ENCODE measurements at places on chromosomes 6 and 20. TPM values are rescaled to one million over a fixed set of nuclear protein-coding genes. Genes with fewer than 3 reads are reported as not detected.

TPX2 gene
- polyA plus RNA-seq = 1.1 TPM

MYB gene
- 1.3 TPM for polyA plus RNA-seq

RPL7L1 gene
- 95.0 TPM for polyA plus RNA-seq

C20orf204 gene
- polyA plus RNA-seq = 0.40 TPM

WFDC5 gene
- polyA plus RNA-seq = not detected

FAM229B gene
- polyA plus RNA-seq = 5.5 TPM

MCUR1 gene
- 8.4 TPM for polyA plus RNA-seq

ARFGAP1 gene
- polyA plus RNA-seq = 22.7 TPM

MYLK4 gene
- 0.24 TPM for polyA plus RNA-seq

DNA sequence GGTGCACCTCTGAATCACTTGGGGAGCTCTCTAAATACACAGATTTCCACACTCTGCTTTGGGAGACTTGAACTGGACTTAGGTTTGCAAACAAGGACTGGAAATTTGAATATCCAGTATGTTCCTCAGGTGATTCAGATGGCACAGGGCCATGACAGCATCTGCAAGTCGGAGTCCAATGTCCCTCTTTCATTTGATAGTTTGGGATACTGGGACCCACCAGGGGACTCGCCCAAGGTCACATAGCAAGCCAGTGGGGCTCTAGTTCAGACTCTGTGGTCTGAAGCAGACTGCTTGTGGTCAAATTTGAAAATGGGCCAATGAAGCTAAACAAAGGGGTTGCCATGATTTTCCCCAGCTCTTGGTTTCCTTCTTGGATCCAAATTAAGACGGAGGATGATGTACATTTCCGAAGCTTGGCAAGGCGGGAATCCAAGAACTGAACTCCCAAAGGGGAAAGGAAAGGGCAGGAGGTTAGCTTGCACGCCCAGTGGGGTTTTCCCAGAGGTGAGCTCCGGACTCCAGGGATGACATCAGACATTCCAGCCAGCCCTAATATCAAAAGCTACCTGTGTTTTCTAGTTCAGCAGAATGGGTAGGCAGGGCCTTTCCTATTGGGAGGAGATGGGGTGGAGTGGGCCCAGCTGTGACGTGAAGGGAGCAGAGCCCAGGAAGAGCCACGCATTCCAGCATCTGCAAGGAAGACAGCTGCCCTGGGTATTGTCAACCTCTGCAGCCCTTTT, 3.4 kb upstream of the SYS1 start:
- no peak overlapping the region for H3K4me3 ChIP-seq
- no peaks in the 10 kb centered on the region for H3K36me3 ChIP-seq
- no peak for DNase-seq
- peaks cover 12% of the 10 kb centered on the region for H3K4me1 ChIP-seq
- H3K27me3 ChIP-seq = no peaks in the 10 kb centered on the region

DNA sequence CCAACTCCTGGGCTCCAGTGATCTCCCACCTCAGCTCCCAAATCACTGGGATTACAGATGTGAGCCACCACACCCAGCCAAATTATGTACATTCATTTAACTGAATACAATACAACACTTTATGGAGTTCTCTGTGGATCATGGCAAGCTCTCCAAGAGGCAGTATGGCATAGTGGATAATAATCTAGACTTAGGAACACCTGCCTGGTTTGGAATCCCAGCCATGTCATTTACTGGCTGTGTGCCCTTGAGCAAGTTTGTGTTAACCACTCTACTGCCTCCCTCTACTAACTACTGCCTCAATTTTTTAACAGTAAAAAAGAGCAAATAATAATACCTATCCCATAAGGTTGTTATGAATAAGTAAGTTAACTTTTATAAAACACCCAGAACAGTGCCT, 1.9 kb upstream of the ETV7 start:
- H3K27ac ChIP-seq = no peak overlapping the region
- H3K4me1 ChIP-seq = peaks cover 15% of the 10 kb centered on the region
- no peak overlapping the region for H3K4me3 ChIP-seq

DNA sequence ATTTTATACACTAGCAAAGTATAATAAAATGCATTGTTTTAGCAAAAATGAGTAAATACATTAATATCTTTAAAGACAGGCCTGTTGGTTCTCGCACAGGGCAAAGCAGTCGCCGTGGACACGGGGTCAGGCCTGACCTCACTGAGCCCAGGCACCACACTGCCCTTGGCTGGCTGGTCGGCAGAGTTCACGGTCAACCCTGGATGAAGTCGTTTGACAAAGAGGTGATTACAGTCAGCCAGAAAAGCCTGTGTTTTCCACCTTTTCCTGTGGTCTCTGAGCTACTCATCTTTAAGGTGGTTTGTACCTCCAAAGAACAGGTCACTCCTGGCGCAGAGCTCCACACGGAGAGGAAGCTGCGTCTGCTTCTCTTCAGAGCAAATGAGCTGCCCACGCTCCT, 191.5 kb downstream of the DLL1 start:
- no peak overlapping the region for H3K27ac ChIP-seq
- no peak for DNase-seq
- H3K4me3 ChIP-seq = no peak overlapping the region
- H3K36me3 ChIP-seq = no peaks in the 10 kb centered on the region

DNA sequence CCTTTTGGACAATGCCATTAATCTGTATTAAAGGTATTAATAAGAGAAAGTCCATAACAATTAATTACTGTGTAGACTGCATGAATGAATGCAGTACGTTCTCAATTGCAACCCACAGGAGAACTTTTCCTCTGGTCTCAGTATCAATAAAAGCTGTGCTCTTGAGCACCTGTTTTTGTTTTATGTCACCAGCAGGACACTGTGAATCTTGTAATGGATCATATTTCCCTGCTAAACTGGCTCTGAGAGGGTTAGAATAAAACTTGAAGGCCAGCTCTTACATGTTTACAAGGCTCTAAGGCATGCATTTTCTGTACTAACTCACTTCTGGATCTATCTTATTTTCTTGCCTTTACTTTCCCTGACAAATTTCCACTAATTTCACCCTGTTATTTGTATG, 214.3 kb upstream of the PLN start:
- no peaks in the 10 kb centered on the region for H3K36me3 ChIP-seq
- H3K27me3 ChIP-seq = no peaks in the 10 kb centered on the region
- no peaks in the 10 kb centered on the region for H3K4me1 ChIP-seq
- H3K4me3 ChIP-seq = no peak overlapping the region
- DNase-seq = no peak

DNA sequence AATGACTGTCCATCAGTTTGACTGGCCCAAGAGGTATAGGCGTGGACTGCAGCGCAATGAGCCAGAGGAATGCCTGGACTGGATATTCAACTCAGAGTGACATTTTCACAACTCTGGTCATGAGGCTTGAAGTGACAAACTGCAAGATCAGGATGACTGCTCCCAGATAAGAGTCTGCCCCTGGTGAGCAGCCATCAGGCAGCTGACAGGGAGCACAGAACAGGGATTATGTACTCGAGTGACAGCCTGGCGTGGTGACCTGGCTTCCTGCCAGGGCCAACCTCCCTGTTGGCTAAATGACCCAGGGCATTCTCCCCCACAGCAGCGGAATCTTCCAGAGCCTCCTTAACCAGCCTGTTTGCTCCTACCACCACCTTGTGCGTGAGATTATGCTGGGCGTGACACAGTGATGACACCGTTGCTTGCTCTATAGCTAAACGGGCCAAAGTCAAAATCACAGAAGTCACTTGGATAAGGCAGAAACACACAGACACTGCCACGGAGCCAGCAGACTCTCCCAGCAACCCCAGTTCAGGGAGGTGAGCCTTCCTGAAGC, 209.1 kb upstream of the JARID2 start:
- DNase-seq = no peak
- no peaks in the 10 kb centered on the region for H3K27me3 ChIP-seq
- H3K4me3 ChIP-seq = no peak overlapping the region
- no peak overlapping the region for H3K27ac ChIP-seq

DNA sequence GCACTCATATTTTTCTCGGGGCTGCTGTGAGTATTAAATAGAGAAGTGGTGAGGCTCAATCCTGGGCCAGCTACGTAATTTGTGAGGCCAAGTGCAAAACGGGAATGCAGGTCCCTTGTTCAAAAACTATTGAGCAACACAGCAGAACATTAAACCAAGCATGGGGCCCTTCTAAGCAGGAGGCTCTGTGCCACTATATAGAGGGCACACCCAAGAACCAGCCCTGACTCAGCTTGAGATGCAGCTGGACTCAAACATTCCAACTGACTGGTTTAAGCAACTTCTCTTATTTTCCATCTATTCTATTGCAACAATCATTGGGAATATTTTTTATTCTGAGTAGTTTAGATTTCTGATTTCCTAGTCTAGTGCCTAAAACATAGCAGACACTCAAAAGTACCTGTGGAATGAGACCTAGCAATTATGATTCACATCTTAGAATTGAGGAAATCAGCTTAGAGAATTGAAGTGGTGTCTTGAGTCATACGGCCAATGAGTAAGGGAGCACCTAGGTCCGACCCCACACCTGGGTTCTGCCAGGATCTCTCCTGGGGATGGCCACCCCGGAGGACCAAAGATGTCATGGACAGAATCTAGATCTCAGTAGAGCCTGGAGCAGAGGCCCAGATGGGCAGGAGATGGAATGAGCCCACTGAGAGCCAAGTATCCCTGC, 1.3 kb downstream of the SIRPB2 start:
- no peak overlapping the region for H3K4me3 ChIP-seq
- H3K4me1 ChIP-seq = no peaks in the 10 kb centered on the region
- H3K36me3 ChIP-seq = no peaks in the 10 kb centered on the region
- no peak for DNase-seq
- H3K27ac ChIP-seq = no peak overlapping the region

- H3K4me1 ChIP-seq = no peaks in the 10 kb centered on the region
- no peak for DNase-seq
- H3K27me3 ChIP-seq = no peaks in the 10 kb centered on the region
Observed at GRCh38 chr6:116424001-116424400, 37.2 kb upstream of the CALHM6 start.

DNA sequence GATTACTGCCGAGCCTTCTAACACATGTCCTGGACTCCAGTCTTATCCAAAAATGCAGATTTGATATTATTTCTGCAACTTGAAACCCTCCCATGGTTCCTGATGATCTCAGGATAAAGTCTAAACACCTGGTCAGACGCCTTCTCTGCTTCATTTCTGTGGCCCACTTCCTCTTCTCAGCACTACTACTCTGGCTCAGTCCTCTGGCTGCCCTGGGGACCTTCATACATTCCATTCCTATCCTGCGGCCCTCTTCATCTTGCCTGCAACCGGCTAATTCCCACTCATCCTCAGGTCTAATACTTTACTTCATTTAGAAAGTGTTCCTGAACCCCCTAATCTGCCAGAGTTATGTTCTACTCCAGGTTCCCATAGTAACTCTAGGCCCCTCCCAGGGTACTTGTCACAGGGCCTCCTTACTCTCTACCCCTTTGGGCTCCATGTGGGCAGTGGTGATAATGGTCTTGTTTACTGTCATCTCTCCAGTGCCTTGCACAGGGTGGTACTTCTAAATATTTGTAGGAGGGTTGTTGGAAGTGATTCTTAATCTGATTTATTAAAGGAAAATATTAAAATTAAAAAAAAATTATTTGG, 18.9 kb downstream of the MAN1A1 start:
- no peak overlapping the region for H3K4me3 ChIP-seq
- H3K36me3 ChIP-seq = peaks cover 5% of the 10 kb centered on the region
- no peaks in the 10 kb centered on the region for H3K27me3 ChIP-seq
- H3K4me1 ChIP-seq = peaks cover 14% of the 10 kb centered on the region

DNA sequence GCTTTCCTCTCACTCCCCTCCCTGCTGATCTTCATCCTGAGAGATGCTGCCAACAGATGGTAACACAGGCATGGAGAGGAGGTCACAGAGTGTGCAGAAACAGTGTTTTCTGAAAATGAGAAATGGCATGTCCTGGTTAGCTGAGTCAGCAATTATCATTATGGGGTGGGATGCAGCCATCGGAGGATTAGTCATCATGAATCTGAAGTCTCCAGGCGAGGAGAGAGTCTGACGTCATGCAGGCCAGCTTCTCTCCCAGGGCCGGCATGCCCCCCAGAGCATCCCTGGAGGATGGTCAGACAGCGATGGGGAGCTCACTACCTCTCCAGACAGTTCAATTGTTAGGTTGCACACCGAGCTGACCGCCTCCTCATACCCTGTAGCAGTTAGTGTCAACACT, 4.7 kb upstream of the GTSF1L start:
- H3K27ac ChIP-seq = no peak overlapping the region
- no peaks in the 10 kb centered on the region for H3K36me3 ChIP-seq
- no peak overlapping the region for H3K4me3 ChIP-seq
- H3K27me3 ChIP-seq = no peaks in the 10 kb centered on the region

GRCh38 chr6:26155061-26155930, 68.1 kb downstream of the HFE start:
- no peak for DNase-seq
- H3K4me3 ChIP-seq = peak overlapping the region; percentile 84
- H3K4me1 ChIP-seq = peaks cover 17% of the 10 kb centered on the region
- no peaks in the 10 kb centered on the region for H3K36me3 ChIP-seq

GRCh38 chr6:89993411-89993810, 99.1 kb downstream of the GJA10 start:
- DNase-seq = no peak
- no peaks in the 10 kb centered on the region for H3K36me3 ChIP-seq

- H3K4me3 ChIP-seq = no peak overlapping the region
- DNase-seq = no peak
- H3K27me3 ChIP-seq = no peaks in the 10 kb centered on the region
- H3K27ac ChIP-seq = no peak overlapping the region
Observed at GRCh38 chr6:1416820-1417219, 27.4 kb downstream of the FOXF2 start.

DNA sequence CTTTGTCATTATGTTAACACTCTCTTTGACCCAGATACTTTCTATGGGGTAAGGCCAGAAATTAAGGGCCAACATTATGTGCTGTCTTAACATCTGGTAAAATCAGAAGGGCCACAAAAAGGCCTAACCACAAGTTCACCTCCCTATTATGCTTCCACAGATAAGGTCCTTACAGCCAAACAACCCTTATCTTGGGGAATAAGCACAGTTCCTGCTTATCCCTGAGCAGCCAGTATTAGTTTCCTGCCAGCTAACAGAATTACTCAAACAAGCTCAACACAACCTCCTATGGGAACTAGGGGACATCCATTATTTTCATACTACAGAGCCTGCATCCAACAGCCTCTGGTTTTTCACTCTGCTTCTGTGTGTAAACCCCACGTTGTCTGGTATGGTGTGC, 724.8 kb downstream of the HACE1 start:
- H3K4me3 ChIP-seq = no peak overlapping the region
- no peak overlapping the region for H3K27ac ChIP-seq
- no peaks in the 10 kb centered on the region for H3K27me3 ChIP-seq
- H3K36me3 ChIP-seq = no peaks in the 10 kb centered on the region
- DNase-seq = no peak
- no peaks in the 10 kb centered on the region for H3K4me1 ChIP-seq

- H3K27me3 ChIP-seq = no peaks in the 10 kb centered on the region
- no peaks in the 10 kb centered on the region for H3K36me3 ChIP-seq
- no peak overlapping the region for H3K27ac ChIP-seq
- no peaks in the 10 kb centered on the region for H3K4me1 ChIP-seq
- DNase-seq = no peak
- H3K4me3 ChIP-seq = no peak overlapping the region
Observed at GRCh38 chr6:38114976-38115625, 295.6 kb downstream of the ZFAND3 start.

All from CD8-positive, alpha-beta memory T cell (primary cell).